Kidney (tissue), 22 donors: ENCODE measurements at places on chromosomes 12 and 14. TPM values are rescaled to one million over a fixed set of nuclear protein-coding genes. Genes with fewer than 3 reads are reported as not detected.

DNA sequence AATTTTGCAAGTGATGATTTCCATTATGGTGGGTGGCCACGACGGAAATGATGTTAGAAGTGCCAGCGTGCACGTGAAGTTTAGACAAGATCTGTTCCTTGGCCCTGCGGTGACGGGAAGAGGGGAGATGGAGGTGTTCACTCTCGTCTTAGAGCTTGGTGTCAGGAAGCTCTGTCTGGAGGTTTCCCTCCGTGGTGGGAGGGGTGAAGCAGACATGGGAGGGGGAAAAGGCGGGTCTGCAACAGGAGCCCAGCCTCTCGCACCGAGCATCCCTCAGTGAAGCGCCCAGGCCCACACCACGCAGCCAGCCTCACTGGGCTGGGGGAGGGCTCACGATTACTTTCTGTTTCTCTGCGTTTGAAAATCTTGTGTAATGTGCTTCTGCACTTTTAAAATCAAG, 26.3 kb downstream of the EML1 start:
- no peaks in the 10 kb centered on the region for H3K36me3 ChIP-seq
- no peak overlapping the region for H3K27ac ChIP-seq

DNA sequence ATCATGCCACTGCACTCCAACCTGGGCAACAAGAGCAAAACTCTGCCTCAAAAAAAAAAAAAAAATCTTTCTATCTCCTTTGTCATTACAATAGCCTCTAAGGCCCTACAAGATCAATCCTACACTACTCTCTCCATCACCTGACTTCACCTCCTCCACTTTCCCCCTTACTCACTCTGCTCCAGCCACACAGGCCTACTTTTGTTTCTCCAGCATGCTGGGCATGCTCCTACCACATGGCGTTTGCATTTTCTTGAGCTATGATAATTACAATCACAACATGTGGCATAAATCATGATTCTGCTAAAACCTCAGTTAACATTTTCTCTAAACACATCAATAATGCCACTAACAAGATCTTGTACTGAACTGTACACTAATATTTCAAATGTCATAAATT, 7.8 kb downstream of the PPP1R13B start:
- no peak for DNase-seq
- H3K27me3 ChIP-seq = no peaks in the 10 kb centered on the region
- H3K4me3 ChIP-seq = no peak overlapping the region
- no peak overlapping the region for H3K27ac ChIP-seq

GRCh38 chr14:104721505-104722431, 2.3 kb upstream of the ADSS1 start:
- no peak overlapping the region for H3K4me3 ChIP-seq
- H3K27ac ChIP-seq = no peak overlapping the region
- DNase-seq = no peak
- H3K4me1 ChIP-seq = peaks cover 19% of the 10 kb centered on the region

- H3K27me3 ChIP-seq = no peaks in the 10 kb centered on the region
- no peak overlapping the region for H3K4me3 ChIP-seq
- DNase-seq = no peak
- H3K4me1 ChIP-seq = peaks cover 9% of the 10 kb centered on the region
These were observed 1.7 kb downstream of the B4GALNT3 start for GRCh38 chr12:461425-461824.

The FICD gene
- 8.5 TPM for total RNA-seq

- no peaks in the 10 kb centered on the region for H3K36me3 ChIP-seq
- peaks cover 4% of the 10 kb centered on the region for H3K4me1 ChIP-seq
- no peak overlapping the region for H3K27ac ChIP-seq
- DNase-seq = no peak
These were observed 430.0 kb upstream of the SOX5 start for GRCh38 chr12:24379433-24379832.

The SERPINA5 gene
- 85.1 TPM for total RNA-seq

DNA sequence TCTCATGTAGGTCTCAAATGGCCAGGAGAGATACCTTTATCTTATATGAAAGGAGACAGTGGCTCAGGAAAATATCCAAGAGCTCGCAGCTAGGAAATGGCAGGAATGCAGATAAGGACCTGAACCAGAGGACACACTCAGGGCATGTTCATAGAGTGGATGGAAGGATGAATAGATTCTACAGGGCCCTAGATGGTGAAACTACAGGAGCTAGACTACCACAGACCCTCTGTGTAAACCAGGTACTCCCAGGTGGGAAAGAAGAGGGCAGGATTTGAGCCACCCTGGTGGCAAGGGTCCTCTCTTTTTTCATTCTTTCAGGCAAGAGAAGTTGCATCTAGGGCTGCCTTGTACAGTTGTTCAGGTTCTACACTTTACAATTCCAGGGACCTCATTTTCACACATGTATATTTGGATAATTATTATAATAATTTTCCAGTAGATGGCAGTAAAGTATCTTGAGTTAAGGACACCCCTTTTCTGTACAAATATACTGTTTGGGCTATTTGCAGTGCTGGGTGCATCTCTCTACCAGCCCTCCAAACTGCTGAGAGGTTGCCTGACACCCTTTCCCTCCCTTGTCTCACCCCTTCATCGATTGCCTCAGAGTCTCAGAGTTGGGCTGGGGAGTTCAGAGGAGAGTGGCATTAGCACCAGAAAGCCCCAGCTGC, 10.5 kb upstream of the ZDHHC22 start:
- H3K27ac ChIP-seq = no peak overlapping the region
- no peak overlapping the region for H3K4me3 ChIP-seq
- no peak for DNase-seq
- H3K4me1 ChIP-seq = no peaks in the 10 kb centered on the region

GRCh38 chr12:109968032-109968420, 28.1 kb downstream of the GIT2 start:
- DNase-seq = no peak
- no peaks in the 10 kb centered on the region for H3K27me3 ChIP-seq
- no peak overlapping the region for H3K27ac ChIP-seq
- no peak overlapping the region for H3K4me3 ChIP-seq
- peaks cover 5% of the 10 kb centered on the region for H3K4me1 ChIP-seq
- peaks cover 5% of the 10 kb centered on the region for H3K36me3 ChIP-seq

The OVCH1 gene
- total RNA-seq = 0.35 TPM

GRCh38 chr12:7032990-7033389, 14.7 kb upstream of the LPCAT3 start:
- DNase-seq = no peak
- H3K27me3 ChIP-seq = no peaks in the 10 kb centered on the region
- H3K4me1 ChIP-seq = no peaks in the 10 kb centered on the region
- H3K36me3 ChIP-seq = no peaks in the 10 kb centered on the region

The KCNJ8 gene
- total RNA-seq = 13.1 TPM

GRCh38 chr12:3200814-3201233, 123.6 kb downstream of the TSPAN9 start:
- no peak overlapping the region for H3K27ac ChIP-seq
- no peak for DNase-seq
- peaks cover 16% of the 10 kb centered on the region for H3K4me1 ChIP-seq
- no peak overlapping the region for H3K4me3 ChIP-seq
- H3K36me3 ChIP-seq = peaks cover 7% of the 10 kb centered on the region

- H3K27me3 ChIP-seq = no peaks in the 10 kb centered on the region
- no peaks in the 10 kb centered on the region for H3K36me3 ChIP-seq
- no peaks in the 10 kb centered on the region for H3K4me1 ChIP-seq
- H3K4me3 ChIP-seq = no peak overlapping the region
These were observed 25.7 kb downstream of the TSHR start for GRCh38 chr14:80981156-80981555.

- H3K27ac ChIP-seq = no peak overlapping the region
- no peak overlapping the region for H3K4me3 ChIP-seq
- H3K4me1 ChIP-seq = peaks cover 2% of the 10 kb centered on the region
- DNase-seq = no peak
- H3K36me3 ChIP-seq = no peaks in the 10 kb centered on the region
These were observed 2.3 kb upstream of the SPATS2 start for GRCh38 chr12:49364989-49365388.

DNA sequence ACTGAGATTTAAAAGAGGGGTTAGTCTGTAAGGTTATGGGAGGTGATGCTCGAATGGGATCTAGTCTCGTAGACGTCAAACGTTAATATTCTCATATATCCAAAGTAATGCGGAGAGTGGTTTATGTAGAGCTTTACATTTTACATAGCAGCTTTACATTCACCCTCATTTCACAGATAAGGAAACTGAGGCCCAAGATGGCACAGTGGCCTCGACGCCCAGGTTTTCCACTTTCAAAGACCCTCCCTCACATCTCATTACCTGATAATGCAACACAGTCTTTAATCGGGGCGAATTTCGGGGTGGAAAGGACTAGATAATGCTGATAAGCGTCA, 450 bp upstream of the TDG start:
- peak overlapping the region; percentile 84 for H3K4me3 ChIP-seq
- DNase-seq = no peak
- peak overlapping the region; percentile 64 for H3K27ac ChIP-seq
- H3K36me3 ChIP-seq = no peaks in the 10 kb centered on the region
- H3K27me3 ChIP-seq = no peaks in the 10 kb centered on the region

- H3K27me3 ChIP-seq = no peaks in the 10 kb centered on the region
- peaks cover 5% of the 10 kb centered on the region for H3K4me1 ChIP-seq
- DNase-seq = no peak
- no peak overlapping the region for H3K27ac ChIP-seq
- H3K4me3 ChIP-seq = no peak overlapping the region
These were observed 3.3 kb upstream of the APPL2 start for GRCh38 chr12:105239304-105239703.

The ASCL4 gene
- total RNA-seq = not detected

The HOXC11 gene
- 1.4 TPM for total RNA-seq

The ACVRL1 gene
- 88.4 TPM for total RNA-seq

DNA sequence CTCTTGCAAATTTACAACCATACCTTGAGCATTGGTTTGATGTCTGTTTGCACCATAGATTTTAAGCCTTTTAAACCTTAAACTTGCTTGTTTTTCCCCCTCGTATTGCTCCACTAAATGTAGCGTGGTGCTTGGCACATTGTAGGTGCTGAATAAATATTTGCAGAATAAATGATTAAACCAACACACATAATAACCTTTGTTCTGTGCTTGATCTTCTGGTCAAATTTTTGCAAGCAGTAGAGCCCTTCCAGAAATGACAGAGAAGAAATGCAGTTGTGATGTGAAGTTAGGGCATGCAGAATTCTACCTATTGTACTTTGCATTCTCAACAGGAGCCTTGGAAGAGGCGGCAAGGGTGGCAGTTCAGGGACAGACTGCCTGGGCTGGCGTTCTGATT, 394.4 kb upstream of the TBX3 start:
- H3K4me1 ChIP-seq = no peaks in the 10 kb centered on the region
- no peak for DNase-seq
- H3K27me3 ChIP-seq = no peaks in the 10 kb centered on the region

- no peaks in the 10 kb centered on the region for H3K4me1 ChIP-seq
- no peaks in the 10 kb centered on the region for H3K36me3 ChIP-seq
- no peak overlapping the region for H3K4me3 ChIP-seq
- no peaks in the 10 kb centered on the region for H3K27me3 ChIP-seq
These were observed 39.1 kb downstream of the CCDC60 start for GRCh38 chr12:119373666-119374065.

DNA sequence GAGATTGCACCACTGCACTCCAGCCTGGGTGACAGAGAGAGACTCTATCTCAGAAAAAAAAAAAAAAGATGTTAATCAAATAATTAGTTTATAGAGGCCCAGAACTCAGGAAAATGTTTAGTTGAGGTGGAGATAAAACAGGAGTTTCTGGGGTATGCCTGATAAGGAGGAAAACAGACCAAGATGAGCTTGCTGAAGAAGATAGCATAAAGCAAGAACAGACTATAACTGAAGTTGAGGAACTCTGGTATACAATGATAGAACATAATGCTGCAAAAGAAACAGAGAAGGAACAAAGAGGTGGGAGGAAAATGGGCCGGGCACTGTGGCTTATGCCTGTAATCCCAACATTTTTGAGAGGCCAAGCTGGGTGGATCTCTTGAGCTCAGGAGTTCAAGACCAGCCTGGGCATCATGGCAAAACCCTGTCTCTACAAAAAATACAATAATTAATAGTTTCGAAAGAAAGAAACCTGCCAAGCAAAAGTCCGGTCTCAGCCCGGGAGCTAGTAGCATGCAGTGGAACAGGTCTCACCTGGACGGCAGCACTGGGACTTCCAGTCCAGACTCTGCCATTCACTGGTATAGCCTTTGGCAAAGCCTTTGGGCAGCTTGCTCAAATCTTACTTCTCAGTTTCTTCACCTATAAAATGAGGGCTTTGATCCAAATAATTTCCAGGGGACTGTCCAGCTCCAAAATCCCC, 25.4 kb downstream of the SLC35E3 start:
- no peaks in the 10 kb centered on the region for H3K27me3 ChIP-seq
- DNase-seq = no peak
- no peak overlapping the region for H3K4me3 ChIP-seq
- H3K4me1 ChIP-seq = no peaks in the 10 kb centered on the region
- H3K27ac ChIP-seq = no peak overlapping the region

- DNase-seq = no peak
- H3K4me3 ChIP-seq = no peak overlapping the region
- H3K27me3 ChIP-seq = no peaks in the 10 kb centered on the region
- no peak overlapping the region for H3K27ac ChIP-seq
- no peaks in the 10 kb centered on the region for H3K36me3 ChIP-seq
- no peaks in the 10 kb centered on the region for H3K4me1 ChIP-seq
These were observed 205.4 kb downstream of the DAD1 start for GRCh38 chr14:22383515-22384166.

DNA sequence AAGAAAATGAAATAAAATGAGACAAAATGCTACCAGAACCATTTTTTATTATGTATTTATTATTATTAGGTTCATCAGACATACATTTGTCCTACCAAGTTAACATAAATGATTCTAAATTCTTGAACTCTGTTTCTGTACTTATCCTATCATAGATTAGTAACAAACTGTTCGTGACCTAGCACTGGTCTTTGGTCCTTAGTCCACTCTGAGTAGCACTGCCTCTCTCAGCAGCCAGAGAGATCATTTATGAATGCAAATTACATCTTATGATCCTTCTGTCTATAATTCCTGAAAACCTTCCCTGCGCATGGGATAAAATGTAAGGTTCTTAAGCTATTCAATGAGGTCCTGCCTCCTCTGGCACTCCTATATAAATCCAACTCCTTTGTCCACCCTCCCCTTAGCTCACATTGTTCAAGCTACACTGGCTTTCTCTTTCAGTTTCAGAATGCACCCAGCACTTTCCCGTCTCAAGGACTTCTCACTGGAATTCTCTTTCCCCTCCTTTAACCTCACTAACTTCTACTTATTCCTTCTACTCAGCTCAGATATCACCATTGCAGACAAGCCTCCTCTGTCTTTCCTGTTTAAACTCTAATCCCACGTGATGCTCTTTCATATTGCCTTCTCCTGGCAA, 17.1 kb downstream of the PDZRN4 start:
- no peaks in the 10 kb centered on the region for H3K4me1 ChIP-seq
- H3K36me3 ChIP-seq = no peaks in the 10 kb centered on the region
- DNase-seq = peak; percentile 57
- H3K4me3 ChIP-seq = peak overlapping the region; percentile 35

The PNP gene
- total RNA-seq = 80.7 TPM

The MAP3K9 gene
- total RNA-seq = 8.3 TPM
